ENCODE measurements at places on chromosomes 4 and X.

DNA sequence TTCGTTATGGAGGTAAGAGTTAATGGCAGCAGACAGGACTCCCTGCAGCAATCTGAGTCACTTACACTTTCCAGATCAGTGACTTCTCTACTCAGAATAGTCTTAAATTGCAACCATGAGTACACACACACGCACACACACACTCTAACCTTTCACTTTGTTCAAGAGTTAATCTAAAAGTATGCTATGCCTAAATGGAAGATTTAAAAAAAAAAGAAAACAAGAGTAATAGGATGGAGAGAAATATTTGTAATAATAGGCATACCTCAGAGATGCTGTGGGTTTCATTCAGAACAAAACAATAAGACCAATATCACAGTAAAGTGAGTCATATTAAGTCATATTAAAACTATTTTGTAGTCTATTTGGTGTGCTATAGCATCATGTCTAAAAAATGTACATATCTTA, 969.1 kb upstream of the PCDH10 start:
- no peak for DNase-seq

DNA sequence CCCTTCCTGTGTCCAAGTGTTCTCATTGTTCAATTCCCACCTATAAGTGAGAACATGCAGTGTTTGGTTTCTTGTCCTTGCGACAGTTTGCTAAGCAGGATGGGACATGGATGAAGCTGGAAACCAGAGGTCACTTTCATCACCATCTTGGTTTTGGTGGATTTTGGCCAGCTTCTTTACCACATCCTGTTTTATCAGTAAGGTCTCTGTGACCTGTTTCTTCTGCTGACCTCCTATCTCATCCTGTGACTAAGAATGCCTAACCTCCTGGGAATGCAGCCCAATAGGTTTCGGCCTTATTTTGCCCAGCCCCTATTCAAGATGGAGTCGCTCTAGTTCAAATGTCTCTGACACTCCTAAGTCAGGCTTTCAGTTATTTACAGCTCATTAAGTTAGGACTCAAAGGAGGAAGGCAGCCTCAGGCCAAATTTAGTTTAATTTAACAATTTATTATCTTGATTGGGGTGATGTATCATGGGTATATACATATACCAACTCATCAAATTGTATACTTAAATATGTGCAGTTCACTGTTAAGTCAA, 169.9 kb upstream of the NDP start:
- DNase-seq, result no peak

DNA sequence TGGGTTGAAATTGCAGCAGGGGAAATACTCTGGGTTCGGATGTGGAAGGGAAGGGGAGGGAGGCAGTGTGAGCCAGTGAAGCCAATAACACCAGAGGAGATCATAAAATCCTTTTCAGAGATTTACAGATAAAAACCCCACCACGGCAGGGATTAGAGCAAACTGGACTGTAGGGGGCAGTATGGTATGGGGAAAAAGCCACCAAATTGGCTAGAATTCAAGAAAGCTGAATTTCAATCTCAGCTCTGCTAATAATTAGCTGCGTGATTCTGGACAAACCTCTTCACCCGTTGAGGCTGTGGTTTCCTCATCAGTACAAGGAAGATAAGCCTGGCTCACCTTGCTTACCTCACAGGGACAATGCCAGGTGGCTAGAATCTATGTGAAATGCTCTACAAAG, 108.1 kb downstream of the ATG4A start:
- peak; percentile 3 for DNase-seq

- no peak for DNase-seq
Measured at GRCh38 chr4:123832173-123833026, 435.8 kb downstream of the SPRY1 start.

GRCh38 chr4:177220376-177220775, 89.3 kb upstream of the NEIL3 start:
- no peak for DNase-seq

- DNase-seq, result peak; percentile 10
Measured at GRCh38 chr4:114597410-114598115, 1.0 kb upstream of the UGT8 start.

GRCh38 chrX:134794692-134795091, 136.4 kb upstream of the PLAC1 start:
- DNase-seq, result no peak

DNA sequence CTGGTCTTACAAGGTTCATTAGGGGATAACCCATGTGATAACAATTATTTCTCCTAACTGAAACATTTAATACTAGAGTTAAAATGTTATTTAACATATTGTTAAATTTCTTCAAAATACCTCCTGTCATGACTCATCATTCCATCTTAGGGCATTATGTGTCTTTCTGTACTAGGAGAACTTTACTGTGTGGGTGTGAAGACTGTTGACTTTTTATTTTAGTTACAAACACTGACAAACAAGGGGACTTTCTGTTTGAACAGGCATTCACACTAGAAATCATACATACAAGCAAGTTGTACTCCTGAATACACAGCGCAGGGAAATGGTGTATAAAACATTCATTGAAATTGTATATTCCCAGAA, 175.9 kb downstream of the FBXW7 start:
- no peak for DNase-seq

DNA sequence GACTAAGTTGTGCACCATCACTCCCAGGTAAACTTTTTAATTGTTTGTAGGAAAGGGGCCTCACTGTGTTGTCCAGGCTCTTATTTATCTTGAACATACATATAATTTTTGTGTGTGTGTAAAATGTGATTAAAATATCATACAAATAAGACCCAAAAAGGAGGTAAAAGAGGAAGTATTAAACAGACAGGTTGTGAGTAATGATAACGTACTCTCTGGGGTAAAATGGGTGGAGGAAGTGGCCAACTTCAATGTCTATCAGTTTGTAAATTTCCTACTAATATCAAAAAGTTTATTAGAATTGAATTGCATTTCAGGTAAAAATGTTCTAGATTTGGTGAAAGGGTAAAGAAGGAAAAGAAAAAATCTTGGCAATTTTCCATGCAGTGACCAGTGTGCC, 48.8 kb downstream of the SULT1E1 start:
- no peak for DNase-seq

DNA sequence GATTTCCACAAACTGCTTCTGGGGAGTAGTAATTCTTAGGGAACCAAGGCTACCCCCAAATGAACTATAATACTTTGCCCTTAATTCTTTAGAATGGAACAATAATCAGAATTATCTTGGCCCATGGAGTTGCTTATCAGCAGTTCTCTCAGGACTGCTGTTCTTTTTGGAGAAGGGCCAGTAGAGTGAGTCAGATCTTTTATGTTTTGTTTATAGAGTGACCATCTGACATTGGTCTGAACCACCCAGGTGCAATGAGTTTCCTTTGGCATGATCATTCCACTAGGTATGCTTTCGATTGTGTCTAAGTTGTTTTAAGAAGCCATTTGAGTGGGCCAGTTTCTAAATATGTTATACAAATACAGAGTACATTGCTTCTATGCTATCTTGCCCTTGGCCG, 31.8 kb downstream of the PRRG1 start:
- no peak for DNase-seq

- DNase-seq, result no peak
Measured at GRCh38 chrX:70264784-70265183, 3.4 kb upstream of the ARR3 start.

- DNase-seq, result no peak
Measured at GRCh38 chr4:95044324-95044837, 286.6 kb downstream of the BMPR1B start.

DNA sequence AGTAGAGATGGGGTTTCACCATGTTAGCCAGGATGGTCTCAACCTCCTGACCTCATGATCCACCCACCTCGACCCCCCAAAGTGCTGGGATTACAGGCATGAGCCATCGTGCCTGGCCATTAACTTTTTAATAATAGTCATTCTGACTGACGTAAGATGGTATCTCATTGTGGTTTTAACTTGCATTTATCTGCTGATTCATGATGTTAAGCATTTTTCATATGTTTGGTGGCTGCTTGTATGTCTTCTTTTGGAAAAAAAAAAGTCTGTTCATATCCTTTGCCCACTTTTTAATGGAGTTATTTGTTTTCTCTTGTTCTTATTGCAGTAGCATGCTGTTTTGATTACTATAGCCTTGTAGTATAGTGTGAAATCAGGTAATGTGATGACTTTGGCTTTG, 45.8 kb downstream of the ANXA10 start:
- no peak for DNase-seq

GRCh38 chr4:20370274-20370673, 118.6 kb downstream of the SLIT2 start:
- DNase-seq, result no peak

DNA sequence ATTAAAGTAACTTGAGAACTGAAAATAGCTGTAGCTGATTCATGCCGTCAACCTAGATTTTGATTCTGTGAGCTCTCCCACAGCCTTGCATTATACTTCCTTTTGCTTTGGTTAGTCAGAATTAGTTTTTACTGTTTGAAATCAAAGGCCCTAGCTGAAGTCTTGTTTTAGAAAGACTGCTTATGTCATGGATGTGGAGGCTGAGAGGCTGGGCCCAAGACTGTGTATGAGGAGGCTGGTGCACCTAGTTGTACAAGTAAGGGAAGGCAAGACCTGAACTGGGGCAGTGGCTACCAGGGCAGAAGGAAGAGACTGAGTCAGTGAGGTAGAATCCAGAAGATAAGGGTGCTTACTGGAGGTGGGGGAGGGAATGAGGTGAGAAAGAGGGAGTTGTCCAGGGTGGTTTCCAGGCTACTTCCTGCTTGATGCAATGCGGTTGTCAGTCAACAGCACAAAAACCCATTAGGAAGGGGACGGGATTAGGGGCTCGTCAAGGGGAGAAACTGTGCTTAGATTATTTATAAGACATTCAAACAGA, 76.2 kb upstream of the PAGE3 start:
- no peak for DNase-seq

- no peak for DNase-seq
Measured at GRCh38 chrX:70605352-70605751, 160.7 kb downstream of the DLG3 start.

- DNase-seq, result no peak
Measured at GRCh38 chr4:157957905-157958304, 214.9 kb downstream of the GASK1B start.

DNA sequence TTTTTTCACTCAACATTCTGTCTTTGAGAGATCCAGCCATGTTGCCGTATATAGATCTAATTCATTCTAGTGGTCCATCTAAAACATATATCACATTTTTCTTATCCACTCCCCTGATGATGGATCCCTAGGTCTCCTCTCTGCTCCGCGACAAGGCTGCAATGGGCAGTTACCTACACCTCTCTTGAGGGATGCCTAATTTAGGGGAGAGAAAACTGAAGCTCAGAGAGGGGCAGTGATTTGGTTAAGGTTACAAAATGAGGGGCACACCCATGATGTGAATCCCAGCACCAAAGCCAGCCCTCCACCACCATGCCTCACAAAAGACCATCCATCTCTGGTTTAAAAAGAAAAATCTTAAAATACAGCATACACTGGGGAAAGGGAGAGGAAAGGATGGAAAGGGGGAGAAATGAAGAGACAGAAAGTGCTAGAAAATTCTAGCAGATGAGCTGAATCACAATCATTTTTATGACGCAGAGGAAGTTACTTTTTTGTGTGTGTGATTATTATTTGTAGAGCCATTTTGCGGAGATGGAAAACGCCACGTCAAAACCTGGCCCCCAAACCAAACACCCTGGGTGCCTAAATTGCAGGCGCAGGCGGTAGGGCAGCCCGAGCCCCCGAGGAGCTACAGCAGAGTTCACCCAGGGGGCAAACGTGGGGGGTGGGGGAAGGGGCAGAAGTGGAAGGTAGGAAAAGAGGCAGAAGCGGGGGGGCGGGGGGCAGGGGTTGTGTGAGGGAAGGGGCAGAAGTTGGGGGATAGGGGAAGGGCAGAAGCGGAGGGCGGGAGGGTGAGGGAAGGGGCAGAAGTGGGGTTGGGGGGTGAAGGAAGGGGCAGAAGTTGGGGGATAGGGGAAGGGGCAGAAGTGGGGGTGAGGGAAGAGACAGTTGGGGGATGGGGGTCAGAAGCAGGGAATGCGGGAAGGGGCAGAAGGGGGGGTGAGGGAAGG, 1.3 kb upstream of the TSPYL2 start:
- DNase-seq, result no peak

DNA sequence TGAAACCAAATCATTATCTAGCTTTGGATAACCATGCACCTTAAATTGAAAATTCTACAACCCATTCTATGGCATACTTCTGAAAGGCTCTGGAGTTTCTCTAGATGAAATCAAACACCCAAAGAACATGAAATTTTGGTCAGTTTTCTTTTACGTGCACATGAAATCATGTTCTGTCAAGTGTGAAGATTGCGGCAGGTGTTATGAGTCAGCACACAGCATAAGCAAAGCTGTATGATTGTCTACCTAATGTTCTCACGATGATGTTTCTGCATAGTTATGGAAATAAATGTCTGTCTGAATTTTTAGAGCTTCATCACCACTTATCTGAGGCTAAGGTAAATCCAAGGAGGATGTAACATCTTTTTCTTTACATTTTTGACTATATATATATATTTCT, 495.3 kb downstream of the IL1RAPL1 start:
- no peak for DNase-seq

- no peak for DNase-seq
Measured at GRCh38 chrX:38816155-38816554, 14.9 kb downstream of the MID1IP1 start.

DNA sequence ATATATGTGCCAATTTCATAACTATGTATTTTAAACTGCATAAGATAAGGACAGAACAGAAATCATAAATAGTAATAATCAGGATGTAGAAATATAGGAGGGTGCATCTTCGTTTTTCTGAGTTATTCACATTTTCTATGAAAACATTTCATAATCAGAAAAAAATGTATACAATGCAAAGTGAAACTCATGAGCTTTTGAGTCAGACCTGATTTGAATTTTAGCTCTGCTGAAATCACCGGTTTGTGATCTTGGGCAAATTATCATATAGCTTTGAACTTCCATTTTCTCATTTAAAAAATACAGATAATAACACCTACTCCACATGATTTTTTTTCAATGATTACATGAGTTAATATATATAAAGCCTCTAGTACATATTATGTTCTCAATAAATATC, 106.9 kb downstream of the KDR start:
- DNase-seq, result no peak

DNA sequence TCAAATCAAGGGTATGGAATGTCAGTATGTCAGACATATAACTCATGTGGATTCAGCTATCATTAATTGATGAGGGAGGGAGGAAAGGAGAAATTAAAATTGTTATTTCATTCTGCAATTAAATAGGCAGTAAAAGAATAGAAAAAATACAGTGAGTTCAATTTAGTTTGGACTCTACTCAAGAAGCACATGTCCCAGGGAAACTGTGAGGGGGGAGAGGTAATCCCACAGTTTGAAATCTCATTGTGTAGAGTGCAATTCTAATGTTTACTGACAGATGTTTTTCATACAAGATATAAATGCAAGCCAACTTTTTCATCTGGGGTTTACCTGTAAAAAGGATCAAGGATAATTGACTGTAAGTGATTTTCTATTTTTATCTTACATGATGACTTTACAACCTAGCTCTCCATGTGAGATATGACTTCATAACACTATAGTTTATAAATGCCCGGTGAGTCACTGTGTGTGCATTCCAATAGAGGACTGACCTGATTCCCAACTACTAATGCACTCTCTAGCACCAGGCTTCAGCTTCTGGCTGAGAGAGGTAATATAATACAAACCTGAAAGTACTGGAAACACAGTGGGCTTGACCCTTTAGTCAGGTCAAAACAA, 35.2 kb upstream of the SCD5 start:
- no peak for DNase-seq

GRCh38 chr4:41209187-41209586, 5.2 kb downstream of the APBB2 start:
- no peak for DNase-seq

All from NCI-H2227 treated with DMSO at 0.1 percent for 48 hours (cell line).